Gastrocnemius medialis (tissue), 4 donors: ENCODE measurements at places on chromosomes 16 and 17. TPM values are rescaled to one million over a fixed set of nuclear protein-coding genes. Genes with fewer than 3 reads are reported as not detected.

- DNase-seq, result no peak
Observed at GRCh38 chr17:82586576-82587233, 61.5 kb downstream of the WDR45B start.

GRCh38 chr16:53849994-53850393 is 146.0 kb downstream of the FTO start:
- DNase-seq, result no peak

- DNase-seq, result no peak
Observed at GRCh38 chr17:1813088-1813487, 16.6 kb downstream of the SMYD4 start.

DNA sequence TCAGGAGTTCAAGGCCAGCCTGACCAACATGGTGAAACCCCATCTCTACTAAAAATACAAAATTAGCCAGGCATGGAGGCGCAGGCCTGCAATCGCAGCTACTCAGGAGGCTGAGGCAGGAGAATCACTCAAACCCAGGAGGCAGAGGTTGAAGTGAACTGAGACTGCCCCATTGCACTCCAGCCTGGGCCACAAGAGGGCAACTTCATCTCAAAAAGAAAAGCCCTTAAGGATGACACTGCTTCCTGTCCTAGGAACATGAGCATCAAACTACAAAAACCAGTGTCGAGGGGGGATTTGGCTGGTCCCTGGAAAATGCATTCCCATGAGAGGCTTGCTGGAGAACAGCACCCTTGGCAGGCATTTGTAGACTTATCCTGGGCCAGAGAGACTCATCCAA is 449.5 kb upstream of the PSMD7 start:
- no peak for DNase-seq

GRCh38 chr17:21772321-21772720 is 80.0 kb downstream of the KCNJ18 start:
- DNase-seq, result no peak

- DNase-seq, result no peak
Observed at GRCh38 chr16:67184453-67184994, 761 bp upstream of the MATCAP1 start.

DNA sequence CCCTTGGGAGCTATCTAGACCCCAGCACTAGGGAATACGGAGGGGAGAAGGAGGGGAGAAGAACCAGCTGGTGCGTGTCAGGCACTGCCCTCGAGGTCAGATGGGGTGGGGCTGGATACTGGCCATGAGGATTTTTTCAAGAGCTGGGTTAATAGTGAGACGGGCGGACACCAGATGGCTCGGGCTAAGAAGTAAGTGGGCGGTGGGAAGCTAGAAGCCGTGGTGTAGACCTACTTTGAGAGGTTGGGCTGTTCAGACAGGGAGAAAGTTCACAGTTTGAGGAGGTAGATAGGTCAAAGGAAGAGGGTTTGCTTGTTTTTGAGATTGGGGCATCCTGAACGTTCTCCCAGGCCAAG is 303.8 kb downstream of the SEC14L1 start:
- no peak for DNase-seq

GRCh38 chr17:45149669-45150664 is 1.7 kb downstream of the HEXIM1 start:
- peak; percentile 67 for DNase-seq

DNA sequence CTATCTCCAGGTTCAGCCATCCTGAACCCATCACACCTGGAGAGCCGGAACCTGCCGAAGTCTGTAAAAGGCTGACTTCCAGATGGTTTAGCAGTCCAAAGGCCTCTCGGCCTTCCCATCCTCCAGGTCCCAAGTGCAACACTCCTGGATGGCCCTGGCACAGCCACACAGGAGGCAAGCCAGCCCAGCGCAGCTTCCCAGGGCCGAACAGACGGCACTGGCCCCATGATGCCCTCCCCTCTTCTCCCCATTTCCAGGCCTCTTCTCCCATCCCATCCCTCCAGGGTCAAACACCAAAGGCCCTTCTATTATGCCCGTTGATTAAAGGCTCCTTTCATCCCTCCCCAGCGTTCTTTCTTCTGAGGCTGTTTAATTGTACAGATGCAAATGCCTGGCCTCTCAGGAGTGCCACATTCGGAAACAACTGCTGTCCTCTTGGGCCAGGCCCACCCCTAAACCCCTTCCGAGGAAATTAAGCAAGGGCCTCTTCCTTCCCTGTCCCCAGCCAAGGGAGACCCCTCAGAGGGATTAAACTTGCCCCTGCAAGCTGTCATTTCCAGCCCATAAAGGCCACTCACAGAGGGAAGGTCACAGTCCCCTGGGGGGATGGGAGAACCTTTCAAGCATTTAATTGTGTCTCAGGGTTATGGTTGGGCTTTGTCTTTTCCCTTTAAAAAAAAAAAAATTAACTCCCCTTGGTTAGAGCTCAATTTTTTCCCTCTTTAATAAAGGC is 30.8 kb downstream of the AXIN2 start:
- DNase-seq, result no peak

DNA sequence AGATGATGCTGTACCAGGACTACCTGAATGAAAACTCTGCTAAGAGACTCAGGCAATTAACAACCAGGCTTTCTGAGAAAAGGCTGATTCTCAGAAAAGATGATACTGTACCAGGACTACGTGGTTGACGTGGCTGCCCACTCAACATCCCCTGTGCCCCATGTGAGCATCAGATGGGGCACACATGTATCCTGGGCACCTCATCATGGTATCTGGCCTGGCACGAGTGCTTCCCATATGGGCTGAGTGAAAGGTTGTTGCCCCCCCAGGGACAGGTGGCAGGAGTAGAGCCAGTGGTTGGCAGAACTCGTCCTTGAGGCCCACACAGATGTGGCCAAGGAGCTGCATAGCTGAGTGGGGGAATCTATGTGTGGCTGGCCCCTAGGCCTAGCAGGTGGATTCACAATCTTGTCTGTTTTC is 3.5 kb upstream of the CES4A start:
- no peak for DNase-seq

- DNase-seq, result no peak
Observed at GRCh38 chr16:69241926-69242325, 55.0 kb downstream of the SNTB2 start.

DNA sequence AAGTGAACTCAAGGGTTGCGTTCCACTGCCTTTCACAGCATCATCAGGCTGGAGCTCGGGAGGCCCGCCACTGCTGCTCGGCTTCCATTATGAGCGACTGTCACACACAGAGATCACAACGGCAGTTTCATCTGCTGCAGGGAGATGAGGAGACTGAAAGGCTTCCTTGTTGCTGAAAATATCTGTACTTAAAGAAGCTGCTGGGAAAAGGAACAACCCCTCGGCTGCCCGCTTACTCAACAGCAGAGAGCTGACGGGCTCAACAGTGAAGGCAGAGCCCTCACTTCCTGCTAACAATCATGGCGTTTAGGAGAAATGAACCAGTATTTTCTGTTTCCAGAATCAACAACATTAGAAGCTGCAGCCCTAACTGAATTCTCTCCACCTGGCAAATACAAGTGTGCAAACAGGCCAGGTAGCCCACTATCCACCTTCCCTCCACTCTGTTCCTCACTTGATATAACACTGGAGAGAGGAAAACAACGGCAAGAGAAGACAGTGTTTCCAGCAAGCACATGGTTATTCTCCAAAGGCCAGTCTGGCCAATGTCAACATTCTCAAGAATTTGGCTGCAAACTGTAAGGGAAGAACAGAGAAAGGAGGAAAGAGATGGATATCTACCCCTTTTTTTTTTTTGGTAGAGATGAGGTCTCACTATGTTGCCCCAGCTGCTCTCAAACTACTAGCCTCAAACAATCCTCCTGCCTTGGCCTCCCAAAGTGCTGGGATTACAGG is 33.7 kb downstream of the MBTPS1 start:
- no peak for DNase-seq

- DNase-seq, result no peak
Observed at GRCh38 chr16:50980666-50981065, 170.4 kb downstream of the SALL1 start.

- no peak for DNase-seq
Observed at GRCh38 chr17:31731118-31731517, 127.9 kb downstream of the COPRS start.

DNA sequence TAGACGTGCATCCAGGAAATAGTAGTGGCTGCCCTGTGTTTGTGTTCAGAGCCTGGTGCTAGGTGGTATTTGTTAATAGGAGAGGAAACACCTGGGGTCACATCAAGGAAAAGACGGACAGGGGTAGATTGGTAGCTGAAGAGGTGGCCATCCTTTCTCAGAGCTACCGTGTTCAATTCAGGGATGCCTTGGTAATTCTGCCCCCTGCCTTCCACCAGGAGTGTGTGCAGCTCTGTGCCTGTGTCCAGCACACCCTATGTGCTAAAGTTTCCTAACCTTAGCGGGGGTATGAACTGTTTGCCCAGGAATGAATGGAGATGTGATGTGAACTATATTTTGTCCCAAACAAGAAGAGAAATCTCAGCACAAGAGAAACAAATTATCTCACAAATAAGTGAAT is 174.1 kb upstream of the MPHOSPH6 start:
- DNase-seq, result no peak

- DNase-seq, result peak; percentile 79
Observed at GRCh38 chr17:45294506-45294905, 22.3 kb downstream of the MAP3K14 start.

GRCh38 chr17:6476810-6477179 is 32.5 kb downstream of the PIMREG start:
- no peak for DNase-seq

- DNase-seq, result no peak
Observed at GRCh38 chr17:70318051-70318450, 148.7 kb downstream of the KCNJ2 start.

GRCh38 chr17:81539571-81539900 is 11.4 kb downstream of the FSCN2 start:
- no peak for DNase-seq

DNA sequence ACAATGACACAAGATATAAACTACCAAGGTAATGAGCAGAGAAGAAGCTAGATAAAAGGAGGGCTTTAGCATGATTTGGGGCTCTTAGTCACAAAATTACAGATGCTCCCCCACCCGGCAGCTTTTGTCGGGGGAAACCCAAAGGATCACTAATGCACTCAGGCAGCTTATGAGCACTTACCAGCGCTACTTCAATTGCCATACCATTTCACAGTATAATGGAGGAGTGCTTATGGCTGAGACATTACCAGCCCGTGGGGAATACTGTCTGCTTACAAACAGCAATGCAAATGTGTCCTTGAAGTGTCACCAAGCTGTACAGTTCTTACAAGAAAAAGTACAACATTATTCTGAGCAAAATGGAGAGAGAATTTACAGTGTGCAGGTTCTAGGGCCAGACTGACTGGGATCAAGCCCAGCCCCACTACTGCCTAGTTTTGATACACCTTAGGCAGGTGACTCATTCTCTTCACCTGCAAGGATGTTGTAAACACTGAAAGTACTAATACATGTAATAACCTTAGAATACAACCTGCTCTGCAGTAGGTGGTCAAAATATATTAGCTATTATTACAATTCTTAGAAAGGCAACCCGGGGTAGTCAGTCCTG is 16.3 kb downstream of the ANKFY1 start:
- DNase-seq, result no peak

- DNase-seq, result no peak
Observed at GRCh38 chr16:8673611-8674412, 605 bp upstream of the ABAT start.

GRCh38 chr17:72682605-72683004 is 409.9 kb downstream of the SLC39A11 start:
- DNase-seq, result no peak

KLHL10 gene
- not detected for total RNA-seq

ZFP3 gene
- total RNA-seq, result 11.4 TPM

TEKT5 gene
- not detected for total RNA-seq

MYADML2 gene
- 21.7 TPM for total RNA-seq

SBK1 gene
- 3.9 TPM for total RNA-seq

EME2 gene
- 8.6 TPM for total RNA-seq

FOXN1 gene
- total RNA-seq, result not detected

SPATA32 gene
- total RNA-seq, result not detected

GP2 gene
- total RNA-seq, result not detected

KRTAP3-1 gene
- not detected for total RNA-seq

CHST5 gene
- not detected for total RNA-seq

CENPX gene
- total RNA-seq, result 60.8 TPM

NPIPB9 gene
- not detected for total RNA-seq
